ENCODE measurements at places on chromosomes 7 and 10.

DNA sequence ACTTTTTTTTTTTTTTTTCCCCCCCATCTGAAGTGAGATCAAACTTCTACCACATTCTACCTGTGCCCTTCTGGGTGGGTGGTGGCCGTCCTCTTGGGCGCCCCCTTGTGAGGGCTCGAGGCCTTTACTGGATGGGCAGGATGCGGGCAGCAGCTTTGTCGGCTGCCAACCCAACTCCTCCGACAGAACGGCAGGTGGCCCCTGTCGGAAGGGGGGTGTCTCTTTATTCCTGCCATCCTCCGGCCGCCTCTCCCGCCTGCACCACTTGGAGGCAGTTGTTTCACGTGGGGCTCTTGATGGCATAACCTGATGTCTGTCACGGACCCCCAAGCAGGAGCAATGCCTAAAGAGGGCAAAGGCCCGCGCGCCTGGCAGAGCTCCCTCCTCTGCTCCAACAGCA, 31.0 kb downstream of the AMZ1 start:
- DNase-seq = no peak

- DNase-seq = no peak
Measured at GRCh38 chr7:142612237-142612881, 136.9 kb upstream of the PRSS1 start.

- no peak for DNase-seq
Measured at GRCh38 chr7:42241424-42241823, 4.4 kb upstream of the GLI3 start.

DNA sequence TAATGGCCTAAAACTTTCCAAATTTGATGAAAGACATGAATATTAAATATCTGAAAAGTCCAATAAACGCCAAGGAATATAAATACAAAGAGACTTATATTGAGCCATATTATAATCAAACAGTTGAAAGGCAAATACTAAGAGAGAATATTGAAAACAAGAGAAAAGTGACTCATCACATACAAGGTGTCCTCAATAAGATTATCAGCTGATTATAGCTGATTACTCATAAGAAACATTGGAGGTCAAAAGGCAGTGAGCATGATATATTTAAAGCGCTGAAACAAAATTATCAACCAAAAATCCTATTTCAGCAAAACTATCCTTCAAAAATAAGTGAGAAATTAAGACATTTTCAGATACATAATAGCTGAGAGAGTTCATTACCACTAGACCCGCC, 7.8 kb upstream of the NPC1L1 start:
- DNase-seq = no peak

Data from stimulated activated CD8-positive, alpha-beta memory T cell treated with anti-CD3 and anti-CD28 coated beads, Interleukin-7, amount 100 ng/mL, for 1 hour (primary cell).